Nephron progenitor cell (in vitro differentiated cells): ENCODE measurements at places on chromosomes 2 and 18.

GRCh38 chr2:158144914-158145625 is 43.4 kb downstream of the UPP2 start:
- DNase-seq, result no peak

DNA sequence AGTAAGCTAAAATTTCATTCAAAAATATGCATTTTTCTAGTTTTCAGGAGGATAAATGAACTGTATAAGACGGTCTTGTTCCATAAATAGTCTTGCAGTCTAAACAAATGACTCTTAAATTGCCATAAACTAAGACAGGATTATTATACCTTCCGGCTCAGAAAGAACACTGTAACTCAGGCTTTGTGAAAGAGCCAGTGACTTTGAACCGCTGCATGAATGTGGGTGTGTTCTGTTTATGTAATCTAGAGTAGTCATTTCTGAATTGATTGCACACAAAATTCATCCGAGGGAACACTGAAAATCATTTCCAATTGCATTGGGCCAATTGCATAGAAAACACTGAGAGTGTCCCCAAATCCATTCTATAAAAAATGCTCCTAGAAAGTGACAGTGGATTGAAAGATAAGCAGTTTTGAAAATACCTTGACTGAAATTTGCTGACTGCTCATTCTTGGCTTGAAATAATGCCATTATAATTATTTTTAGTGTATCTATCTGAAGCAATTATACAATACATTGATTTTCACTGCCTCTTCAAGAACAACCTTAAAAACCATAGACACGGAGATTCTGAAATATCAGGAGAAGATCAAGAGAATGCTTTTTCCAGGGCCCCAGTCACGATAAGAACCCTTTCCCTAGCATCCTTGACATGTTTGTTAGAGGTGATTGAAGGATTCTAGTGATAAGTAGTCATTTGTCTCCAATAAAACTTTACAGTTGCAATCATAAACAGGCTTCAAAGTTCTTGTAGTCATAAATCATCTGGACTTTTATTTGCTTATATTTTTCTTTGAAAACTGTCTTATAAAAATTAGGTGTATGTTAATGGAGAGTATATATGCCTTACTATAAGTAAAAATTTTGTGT is 55.4 kb downstream of the CNTNAP5 start:
- no peak for DNase-seq

DNA sequence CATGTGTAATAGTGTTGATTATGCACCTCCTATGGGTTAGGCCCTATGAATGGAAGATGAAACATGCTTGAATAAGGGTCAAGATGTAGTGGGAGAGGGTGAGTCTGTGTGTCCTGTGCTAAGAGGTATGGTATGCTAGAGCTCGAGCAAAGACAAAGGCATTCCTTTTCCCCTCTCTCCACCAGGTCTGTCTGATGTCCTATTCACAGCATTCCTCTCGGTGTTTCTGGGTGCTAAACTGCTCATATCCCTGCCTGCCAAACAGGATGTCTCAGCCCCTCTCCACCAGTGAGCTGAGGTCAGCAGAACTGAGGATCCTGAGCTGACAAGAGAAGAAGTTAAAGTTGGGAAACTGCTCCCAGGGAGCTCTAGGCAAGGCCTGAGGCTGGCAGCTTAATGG is 344.9 kb downstream of the TSN start:
- DNase-seq, result no peak

- DNase-seq, result no peak
These were observed 77.1 kb downstream of the SFXN5 start for GRCh38 chr2:72994282-72994990.

- peak; percentile 53 for DNase-seq
These were observed 30.3 kb downstream of the MAIP1 start for GRCh38 chr2:199985625-199986207.

GRCh38 chr2:229388731-229389130 is 117.6 kb upstream of the PID1 start:
- DNase-seq, result no peak

DNA sequence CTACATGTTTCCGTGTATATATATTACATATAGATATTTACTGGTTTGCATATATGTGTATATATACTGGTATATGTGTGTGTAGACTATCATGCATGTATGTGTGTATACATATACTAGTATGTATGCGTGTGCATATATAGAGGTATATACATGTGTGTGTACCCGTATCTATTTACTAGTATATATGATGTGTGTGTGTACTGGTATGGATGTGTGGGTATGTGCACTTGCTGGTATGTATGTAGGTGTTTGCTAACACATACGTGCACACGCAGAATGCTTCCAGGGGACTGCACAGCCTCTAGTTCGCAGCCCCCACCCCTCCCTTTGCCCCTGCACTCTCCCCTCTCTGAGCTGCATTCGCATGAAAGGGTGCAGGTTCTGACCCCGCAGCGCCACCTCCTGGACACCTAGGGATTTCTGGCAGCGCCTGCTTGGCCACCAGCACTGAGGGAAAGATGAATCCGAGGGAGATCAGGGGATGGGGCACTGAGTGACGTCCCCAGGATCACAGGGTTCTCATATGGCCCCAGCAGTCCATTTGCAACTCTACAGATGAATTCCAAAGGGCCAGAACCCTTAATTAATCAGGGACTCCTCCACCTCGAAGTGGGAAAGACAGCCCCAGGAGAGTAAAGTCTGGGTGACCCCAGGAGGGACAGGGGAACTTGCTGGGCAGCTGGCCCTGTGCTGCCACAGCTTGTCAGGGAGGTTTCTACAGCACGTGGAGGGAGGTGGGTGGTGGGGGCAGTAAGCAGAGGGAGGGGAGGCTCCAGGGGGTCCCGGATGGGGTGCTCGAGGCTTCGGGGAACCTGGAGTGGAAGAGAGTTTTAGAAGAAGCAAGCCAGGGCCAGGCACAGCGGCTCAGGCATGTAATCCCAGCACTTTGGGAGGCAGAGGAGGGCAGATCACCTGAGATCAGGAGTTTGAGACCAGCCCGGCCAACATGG is 66.8 kb upstream of the ASAP2 start:
- DNase-seq, result peak; percentile 91

GRCh38 chr2:122519366-122519765 is 763.9 kb downstream of the TSN start:
- no peak for DNase-seq

DNA sequence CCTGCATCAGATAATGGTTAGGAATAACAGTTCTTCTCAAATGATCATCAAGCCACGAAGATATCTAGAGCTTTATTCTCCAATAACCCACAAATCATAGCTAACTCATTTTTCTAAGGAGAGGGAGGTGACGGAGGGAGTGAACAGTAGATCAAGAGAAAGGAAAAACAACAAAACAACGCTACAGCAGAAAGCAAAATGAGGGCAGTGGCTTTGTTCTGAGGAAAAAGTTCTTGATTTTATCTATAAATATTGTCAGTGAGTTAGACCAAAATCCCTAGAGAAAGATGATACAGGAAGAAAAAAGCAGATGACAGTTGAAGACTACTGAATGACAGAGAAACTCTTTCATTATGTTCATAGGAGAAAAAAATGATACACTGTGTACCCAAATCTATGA is 71.0 kb downstream of the STK39 start:
- DNase-seq, result no peak

DNA sequence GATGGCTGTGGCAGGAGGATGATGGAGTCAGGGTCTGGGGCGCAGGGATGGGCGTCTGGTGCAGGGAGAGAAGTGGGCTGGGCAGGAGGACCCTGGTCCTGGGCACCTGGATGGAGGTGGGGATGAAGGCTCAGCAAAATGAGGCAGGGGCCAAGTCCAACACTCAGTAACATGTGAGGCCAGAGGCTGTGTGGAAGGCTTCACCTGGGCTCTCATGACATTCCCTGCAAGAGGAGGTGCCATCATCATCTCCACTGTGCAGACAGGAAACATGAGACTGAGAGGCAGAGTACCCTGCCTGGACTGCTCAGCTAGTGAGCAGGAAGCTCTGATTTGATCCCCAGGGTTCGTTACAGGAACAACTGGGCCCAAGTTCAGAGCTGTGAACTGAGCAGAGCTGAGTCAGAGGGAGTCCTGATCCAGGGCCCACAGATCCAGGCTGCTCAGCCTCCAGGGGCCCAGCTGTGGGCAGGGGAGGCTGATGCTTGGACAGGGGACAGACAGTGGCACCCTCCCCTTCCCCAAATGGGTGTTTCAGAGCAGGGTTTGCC is 36.9 kb downstream of the HJURP start:
- DNase-seq, result no peak

- DNase-seq, result no peak
These were observed 675.6 kb upstream of the CELF4 start for GRCh38 chr18:38241216-38241615.

GRCh38 chr2:85887566-85888019 is 1.2 kb downstream of the ST3GAL5 start:
- peak; percentile 25 for DNase-seq
